ENCODE measurements at places on chromosomes 6 and 20.

DNA sequence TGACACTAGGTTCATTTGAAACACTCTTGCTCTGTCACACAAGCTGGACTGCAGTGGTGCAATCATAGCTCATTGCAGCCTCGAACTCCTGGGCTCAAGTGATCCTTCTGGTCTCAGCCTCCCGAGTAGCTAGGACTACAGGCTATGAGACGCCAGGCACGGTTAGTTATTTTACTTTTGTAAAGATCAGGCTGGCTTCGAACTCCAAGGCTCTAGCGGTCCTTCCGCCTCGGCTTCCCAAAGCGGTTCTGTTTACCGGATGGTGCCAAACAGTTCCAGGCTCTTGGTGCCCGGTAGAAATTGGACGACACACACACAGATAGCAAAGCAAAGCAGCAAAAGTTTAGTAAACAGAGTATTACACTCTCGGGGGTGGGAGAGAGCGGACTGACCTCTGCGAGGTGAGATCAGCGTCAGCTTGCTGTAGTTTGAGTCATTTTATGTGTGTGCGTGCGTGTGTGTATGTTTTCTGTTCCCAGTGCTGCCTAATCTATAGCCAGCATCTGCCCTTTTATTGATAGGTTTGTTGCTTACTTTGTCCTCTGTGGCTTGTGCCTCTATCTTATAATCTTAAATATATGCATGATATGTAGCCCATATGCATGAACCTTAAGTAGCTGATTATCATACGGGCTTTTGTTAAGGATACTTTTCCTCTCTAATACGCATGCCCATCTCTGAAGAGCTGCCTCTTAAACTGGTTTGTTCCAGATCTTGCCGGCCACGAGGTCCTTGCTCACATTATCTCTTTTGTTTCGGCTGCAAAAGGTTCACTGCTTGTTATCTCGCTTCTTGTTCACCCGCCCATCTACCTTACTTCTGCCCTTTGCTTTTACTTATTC is 75.2 kb downstream of the OR2B2 start:
- peak; percentile 89 for DNase-seq

DNA sequence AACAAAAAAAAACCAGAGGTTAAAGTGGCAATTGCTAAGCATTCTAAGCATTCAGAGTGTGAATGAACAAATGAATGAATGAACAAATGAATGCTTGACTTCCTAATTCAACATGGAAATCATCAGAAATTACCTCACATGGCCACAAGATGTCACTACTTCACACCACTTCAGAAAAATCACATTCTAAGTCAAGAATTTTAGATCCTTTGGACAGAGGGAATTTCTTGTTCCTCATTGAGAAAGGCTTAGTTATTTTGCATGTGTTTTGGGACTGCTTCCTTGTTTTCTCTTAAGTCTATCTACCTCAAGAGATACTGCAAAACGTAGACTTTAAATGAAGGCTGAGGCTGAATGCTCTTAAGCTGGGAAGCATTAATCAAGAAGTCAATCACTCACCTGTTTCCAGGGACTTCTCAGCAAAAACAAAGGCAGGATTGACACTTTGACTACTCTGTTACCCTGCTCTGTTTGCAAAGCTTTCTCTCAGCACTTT is 120.2 kb downstream of the MBOAT1 start:
- DNase-seq = peak; percentile 55

DNA sequence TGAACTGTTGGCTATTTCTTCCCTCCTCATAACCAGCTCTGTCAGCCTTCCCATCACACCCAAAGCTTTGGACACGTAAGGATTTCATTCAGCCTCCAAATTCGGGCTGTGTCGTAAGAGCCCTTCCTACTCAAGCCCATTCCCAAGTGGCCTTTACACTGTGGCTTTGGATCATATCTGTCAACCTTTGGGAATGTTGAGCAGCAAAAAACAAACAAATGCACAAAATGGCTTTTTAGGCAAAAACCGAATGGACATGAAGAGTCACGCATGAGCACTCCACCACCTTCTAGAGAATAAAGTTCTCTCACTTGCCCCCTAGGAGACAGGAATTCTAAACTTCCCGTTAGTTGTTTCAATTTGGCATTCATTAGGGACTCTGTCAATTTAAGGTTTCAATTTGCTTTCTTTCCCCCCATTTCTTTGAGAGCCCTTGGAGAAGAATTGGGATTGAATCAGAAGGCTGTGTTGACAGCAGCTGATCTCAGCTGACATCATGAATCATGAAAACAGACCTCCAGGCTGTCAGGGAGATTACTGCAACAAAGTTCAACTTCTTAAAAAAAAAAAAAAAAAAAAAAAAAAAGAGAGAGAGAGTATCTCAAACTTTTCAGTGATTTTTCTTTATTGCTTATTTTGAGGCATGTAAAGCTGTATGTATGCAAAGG is 110.3 kb downstream of the BCAS1 start:
- DNase-seq = no peak

DNA sequence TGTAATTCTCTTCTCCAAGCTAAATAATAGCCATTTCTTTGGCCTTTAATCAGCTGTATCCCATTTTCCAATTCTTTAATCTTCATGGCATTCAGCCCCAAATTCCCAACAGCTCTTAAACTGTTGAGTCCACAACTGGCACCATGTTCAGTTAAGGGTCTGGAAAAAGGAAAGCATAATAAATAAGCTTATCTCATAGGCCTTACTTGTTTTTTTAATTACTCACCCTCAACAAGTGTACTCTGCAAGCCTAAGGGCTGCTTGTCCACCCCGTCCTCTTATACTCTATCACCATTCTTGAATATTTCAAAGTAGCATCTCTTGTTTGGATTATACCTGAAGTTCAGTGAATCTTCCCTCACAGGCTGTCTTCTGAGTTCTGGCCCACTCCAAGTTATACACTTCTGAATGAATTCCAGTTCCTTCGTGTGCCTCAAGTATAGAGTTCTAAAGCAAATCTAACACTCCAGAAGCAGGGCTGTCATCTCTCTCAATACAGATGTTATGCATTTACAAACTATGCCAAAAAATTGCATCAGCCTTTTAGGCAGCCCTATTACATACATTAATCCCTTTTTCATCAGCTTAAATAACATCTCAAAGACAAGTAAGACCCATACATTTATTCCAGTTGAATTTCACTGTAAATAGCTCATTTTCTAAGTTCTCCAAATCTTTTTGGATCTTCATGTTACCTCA is 98.7 kb downstream of the COL21A1 start:
- DNase-seq = no peak

DNA sequence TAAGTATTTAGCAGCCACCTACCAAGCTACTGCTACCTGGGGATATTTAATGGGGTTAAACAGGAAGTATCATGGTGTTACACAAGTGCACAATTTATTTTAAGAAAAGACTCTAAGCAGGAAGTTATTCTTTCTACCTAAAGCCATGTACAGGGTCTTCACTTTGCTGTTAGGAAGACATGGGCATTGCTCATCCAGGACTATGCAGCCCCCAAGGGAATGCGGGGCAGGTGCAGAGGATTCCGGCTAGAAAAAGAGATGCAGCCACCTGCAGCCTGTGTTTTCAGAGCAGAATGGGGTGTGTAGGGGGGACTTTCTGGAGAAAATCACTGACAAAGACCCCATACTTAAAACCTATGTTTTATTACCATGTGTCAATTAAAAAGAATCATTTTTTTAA is 399.1 kb upstream of the NOX3 start:
- no peak for DNase-seq

- no peak for DNase-seq
Observed at GRCh38 chr6:79413562-79414002, 123.6 kb downstream of the LCA5 start.

DNA sequence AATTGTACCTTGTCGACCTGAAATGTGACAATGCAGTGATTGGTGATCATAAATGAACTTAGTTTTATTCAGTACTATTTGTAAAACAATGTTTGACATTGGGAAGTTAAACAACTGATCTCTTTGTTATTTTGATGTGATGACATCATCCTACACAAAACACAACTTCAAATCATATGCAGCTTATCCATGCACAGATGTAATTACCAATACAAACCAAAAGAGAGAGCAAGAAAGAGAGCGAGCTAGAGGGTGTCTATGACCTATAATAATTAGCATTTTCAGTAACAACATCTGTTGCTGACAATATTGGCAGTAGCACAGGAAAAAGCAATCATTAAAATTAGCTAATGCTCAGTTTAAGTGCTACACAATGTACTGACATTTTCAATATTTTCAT is 320.9 kb downstream of the UTRN start:
- no peak for DNase-seq

Measured in NCI-H1092 treated with DMSO at 0.1 percent for 48 hours (cell line).